Hematopoietic multipotent progenitor cell treated with erythropoietin and hydrocortisone succinate and interleukin-3 and kit ligand, for 6 days (in vitro differentiated cells): ENCODE measurements at places on chromosomes 1 and 21.

- DNase-seq: no peak
Measured at GRCh38 chr1:56957931-56958330, 7.9 kb downstream of the C8B start.

DNA sequence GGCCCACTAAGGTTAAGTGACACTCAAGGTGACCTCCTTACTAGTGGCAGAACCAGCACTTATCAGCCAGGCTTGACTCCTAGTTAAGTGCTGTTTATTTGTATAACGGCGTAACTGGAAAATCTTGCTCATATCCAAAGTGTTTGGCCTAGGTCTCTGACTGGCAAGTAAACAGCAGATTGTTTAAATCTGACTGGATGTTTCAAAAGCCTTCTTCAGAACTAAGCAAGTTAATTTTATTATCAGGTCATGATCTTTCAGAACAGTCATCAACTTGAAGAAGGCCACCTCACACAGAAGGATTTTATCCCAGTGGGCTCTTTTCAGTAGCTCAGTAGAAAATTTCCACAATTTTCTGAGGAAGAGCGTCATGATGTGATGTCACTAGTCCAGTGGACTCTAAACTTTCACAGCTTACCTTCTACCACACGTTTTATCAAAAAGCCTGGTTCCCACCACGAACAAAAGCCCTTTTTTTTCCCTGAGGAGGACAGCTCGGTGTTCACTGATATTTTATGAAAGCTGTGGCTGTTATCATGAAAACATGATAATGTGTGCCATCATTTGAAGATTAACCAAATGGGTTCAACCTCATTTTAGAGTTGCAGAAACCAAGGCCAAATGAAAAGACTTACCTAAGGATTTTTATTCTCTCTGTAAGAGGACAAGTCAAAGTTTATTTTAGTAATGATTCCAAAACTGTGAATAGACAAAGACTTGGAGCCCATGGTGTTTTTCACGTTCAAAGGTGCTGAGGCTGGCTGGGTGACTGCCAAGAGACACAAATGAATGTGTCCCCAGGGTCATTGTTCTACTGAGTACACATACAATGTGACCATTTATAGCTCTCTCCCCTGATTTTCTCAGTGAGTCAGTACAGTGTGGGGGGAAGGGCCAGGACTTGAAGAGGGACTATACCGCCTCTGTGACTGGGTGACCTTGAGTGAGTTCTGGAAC lies 9.1 kb downstream of the SGIP1 start:
- no peak for DNase-seq

DNA sequence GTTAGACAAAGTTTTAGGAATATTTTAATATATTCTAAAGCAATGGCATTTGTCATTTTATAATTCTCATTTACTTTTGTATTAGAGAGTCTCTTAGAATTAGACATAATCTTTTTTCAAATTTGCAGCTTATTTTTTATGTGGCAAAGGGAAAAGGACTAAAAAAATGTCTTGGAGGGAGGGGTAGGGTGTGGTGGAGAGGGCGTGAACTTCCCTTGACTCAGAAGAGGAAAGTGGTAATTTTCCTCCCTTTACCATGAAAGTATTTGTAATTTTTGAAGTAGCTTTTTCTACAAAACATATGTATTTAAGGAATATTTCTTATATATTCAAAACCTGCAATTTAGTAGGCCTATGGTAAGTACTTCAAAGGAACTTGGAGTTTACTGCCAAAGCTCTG lies 6.9 kb upstream of the RABGAP1L start:
- DNase-seq: peak; percentile 33

DNA sequence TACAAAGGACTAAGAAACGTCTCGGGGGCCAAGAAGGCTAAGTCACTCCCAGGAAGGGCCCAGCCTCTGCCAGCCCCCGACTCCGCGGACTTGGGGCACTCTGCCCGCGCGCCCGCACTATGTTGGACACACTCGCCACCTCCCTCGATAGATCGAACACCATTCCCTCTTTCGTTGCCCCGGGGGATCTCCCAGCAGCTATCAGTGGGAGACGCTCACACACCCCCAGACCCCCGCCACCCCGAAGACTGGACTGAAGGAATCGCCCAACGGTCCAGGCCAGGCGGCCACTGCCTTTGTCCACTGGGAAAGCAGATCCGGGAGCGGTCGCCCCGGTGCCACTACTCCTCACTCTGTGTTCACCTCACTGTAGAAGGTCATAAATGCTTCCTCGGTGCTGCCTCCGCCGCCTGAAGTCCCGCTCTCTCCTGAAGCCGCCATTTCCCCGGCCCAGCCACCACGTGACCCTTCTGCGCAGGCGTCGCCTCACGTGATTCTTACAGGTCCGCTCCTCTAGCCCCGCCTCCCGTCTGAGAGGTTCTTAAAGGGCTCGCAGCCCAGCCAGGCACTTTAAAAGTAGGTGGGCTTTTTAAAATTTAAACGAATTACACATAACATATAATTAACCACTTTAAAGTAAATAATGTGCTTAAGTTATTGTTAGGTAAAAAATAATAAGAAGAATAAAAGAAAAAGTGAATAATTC lies at the start of gene DNAJC8:
Gene DNAJC8, minus strand, starts transcription at position 472 of the 706 bp plus-strand sequence. Its CDS starts 31 bp downstream, at position 441.
- DNase-seq: peak; percentile 99

DNA sequence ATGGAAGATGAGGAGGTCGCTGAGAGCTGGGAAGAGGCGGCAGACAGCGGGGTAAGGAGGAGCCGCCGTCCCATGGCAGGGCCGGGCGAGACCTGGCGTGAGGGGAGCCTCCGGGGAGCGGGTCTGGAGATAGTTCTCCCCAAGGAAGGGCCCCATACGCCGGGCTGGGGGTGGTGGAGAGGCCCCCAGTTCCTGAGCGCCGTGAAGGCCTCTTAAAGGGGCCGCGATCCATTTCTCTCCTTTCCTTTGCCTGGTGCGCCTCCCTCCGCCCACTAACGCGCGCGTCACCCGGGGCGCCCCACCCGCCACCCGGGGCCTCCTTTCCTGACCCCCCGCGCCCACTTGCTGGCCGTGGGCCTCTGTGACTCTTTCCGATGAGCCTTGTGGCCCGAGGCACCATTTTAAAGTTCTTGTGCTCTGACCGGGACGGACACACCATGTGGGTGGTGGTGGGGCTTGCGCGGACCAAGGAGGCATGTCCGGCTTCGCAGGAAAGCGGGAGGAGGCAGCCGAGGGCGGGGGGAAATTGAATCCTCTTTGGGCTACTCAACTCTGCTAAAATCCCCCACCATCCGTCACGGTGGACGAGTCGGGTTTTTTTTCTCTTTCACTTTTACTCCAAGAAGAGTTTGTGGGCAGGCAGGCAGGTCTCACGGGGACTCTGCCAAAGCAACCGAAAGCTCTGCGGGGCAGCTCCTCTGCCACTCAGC lies 371 bp downstream of the SZRD1 start:
- DNase-seq: peak; percentile 94

DNA sequence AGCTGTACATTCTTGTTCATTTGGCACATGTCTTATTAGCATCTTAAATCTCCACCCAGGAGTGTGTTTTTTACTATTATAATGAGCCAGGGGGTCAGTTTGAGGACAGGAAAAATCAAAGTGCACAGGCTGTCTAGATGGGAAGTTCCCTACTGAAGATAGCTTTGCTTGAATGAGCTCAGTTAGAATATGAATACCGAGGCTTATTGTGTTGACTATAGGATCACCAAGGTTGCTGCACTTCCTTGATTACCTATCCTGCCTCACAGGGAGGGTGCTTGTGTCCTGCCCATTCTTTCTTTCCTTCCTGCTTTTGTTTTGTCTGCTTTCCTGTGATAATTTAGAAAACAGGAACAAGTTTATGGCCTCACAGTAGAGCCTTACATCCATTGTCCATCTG lies 16.3 kb downstream of the PHGDH start:
- no peak for DNase-seq
